ENCODE measurements at places on chromosomes 2 and 18.

DNA sequence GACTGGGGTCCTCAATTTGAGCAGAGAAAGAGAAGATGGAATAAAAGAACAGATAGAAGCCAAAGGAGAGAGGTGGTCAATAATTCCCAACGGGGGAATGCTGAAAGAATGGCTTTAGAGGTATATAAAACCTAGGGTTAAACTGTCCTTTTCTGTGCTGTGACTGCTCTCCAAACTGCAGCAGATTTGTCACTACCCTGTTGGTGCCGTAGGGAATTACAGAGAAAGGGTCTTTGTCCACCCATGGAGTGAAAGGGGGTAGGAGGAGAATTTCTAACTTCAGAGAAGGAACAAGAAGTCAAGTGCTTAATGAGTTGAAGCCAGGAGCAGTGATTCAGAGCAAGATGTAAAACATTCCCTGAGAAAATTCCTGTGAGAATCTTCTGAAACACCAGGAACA, 486.5 kb downstream of the NUP35 start:
- no peaks in the 10 kb centered on the region for H3K4me1 ChIP-seq
- DNase-seq, result no peak
- no peaks in the 10 kb centered on the region for H3K36me3 ChIP-seq
- no peaks in the 10 kb centered on the region for H3K27me3 ChIP-seq

GRCh38 chr18:11268153-11268552, 118.8 kb upstream of the PIEZO2 start:
- no peak for DNase-seq
- peak overlapping the region; percentile 38 for H3K4me3 ChIP-seq
- peaks cover 11% of the 10 kb centered on the region for H3K36me3 ChIP-seq
- H3K27me3 ChIP-seq, result no peaks in the 10 kb centered on the region

DNA sequence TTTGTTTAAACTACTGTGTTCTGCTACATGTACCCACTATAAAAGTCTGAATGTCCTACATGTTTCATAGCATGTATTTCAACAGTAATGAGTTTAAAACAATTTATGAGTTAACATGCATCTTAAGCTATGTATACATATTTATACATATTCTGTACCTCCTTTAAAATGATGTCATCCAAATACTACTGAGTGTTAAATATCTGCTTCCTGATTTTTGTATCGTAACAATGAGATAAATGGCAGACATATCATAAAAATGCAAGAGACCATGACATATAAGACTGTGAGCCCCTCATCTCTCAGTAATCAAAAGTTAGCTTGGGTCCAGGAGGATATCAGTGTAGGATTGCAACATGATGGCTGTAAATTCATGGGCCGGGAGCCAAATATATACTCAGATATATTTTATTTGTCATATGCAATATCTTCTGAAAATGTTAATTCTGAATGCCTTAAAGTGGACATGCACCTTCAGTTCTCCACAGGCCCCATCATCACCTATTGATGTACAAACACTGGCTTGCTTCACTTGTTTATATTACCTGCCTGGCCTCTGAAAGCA, 3.6 kb downstream of the COL5A2 start:
- H3K27ac ChIP-seq, result peak overlapping the region; percentile 80
- H3K36me3 ChIP-seq, result peaks cover 6% of the 10 kb centered on the region
- peak overlapping the region; percentile 87 for H3K4me3 ChIP-seq
- H3K27me3 ChIP-seq, result no peaks in the 10 kb centered on the region

GRCh38 chr18:51862051-51862715, 477.8 kb upstream of the DCC start:
- no peaks in the 10 kb centered on the region for H3K36me3 ChIP-seq
- H3K4me3 ChIP-seq, result no peak overlapping the region
- no peaks in the 10 kb centered on the region for H3K27me3 ChIP-seq
- DNase-seq, result no peak
- no peaks in the 10 kb centered on the region for H3K4me1 ChIP-seq

GRCh38 chr2:65077898-65078297, 21.7 kb downstream of the CEP68 start:
- no peak overlapping the region for H3K27ac ChIP-seq
- no peaks in the 10 kb centered on the region for H3K27me3 ChIP-seq
- H3K36me3 ChIP-seq, result peaks cover 19% of the 10 kb centered on the region

GRCh38 chr2:84999553-84999955, 28.6 kb downstream of the KCMF1 start:
- peak overlapping the region; percentile 18 for H3K27ac ChIP-seq
- H3K4me3 ChIP-seq, result no peak overlapping the region
- peaks cover 7% of the 10 kb centered on the region for H3K36me3 ChIP-seq
- H3K4me1 ChIP-seq, result peaks cover 5% of the 10 kb centered on the region
- DNase-seq, result no peak
- no peaks in the 10 kb centered on the region for H3K27me3 ChIP-seq

GRCh38 chr18:26545335-26546123, 2.8 kb downstream of the KCTD1 start:
- no peaks in the 10 kb centered on the region for H3K36me3 ChIP-seq
- H3K4me3 ChIP-seq, result peak overlapping the region; percentile 86
- H3K27ac ChIP-seq, result peak overlapping the region; percentile 16

- H3K36me3 ChIP-seq, result peaks cover 22% of the 10 kb centered on the region
- no peak for DNase-seq
- H3K4me1 ChIP-seq, result peaks cover 9% of the 10 kb centered on the region
- peak overlapping the region; percentile 91 for H3K27ac ChIP-seq
Measured at GRCh38 chr2:106137731-106138521, 56.2 kb downstream of the UXS1 start.

GRCh38 chr2:127706215-127706990, 5.1 kb downstream of the SFT2D3 start:
- peaks cover 24% of the 10 kb centered on the region for H3K4me1 ChIP-seq
- H3K36me3 ChIP-seq, result peaks cover 19% of the 10 kb centered on the region
- DNase-seq, result no peak
- no peak overlapping the region for H3K27ac ChIP-seq
- no peaks in the 10 kb centered on the region for H3K27me3 ChIP-seq

GRCh38 chr18:3839581-3839981, 389.6 kb downstream of the TGIF1 start:
- peaks cover 17% of the 10 kb centered on the region for H3K4me1 ChIP-seq
- H3K27ac ChIP-seq, result no peak overlapping the region
- H3K4me3 ChIP-seq, result no peak overlapping the region

- H3K27ac ChIP-seq, result peak overlapping the region; percentile 24
- peaks cover 7% of the 10 kb centered on the region for H3K4me1 ChIP-seq
- no peaks in the 10 kb centered on the region for H3K27me3 ChIP-seq
Measured at GRCh38 chr2:239201531-239201876, 199.3 kb downstream of the HDAC4 start.

GRCh38 chr2:233519787-233520611, 46.6 kb downstream of the USP40 start:
- H3K4me3 ChIP-seq, result no peak overlapping the region
- peaks cover 41% of the 10 kb centered on the region for H3K36me3 ChIP-seq
- H3K27ac ChIP-seq, result peak overlapping the region; percentile 56
- H3K4me1 ChIP-seq, result peaks cover 10% of the 10 kb centered on the region
- no peak for DNase-seq

- DNase-seq, result no peak
- H3K36me3 ChIP-seq, result no peaks in the 10 kb centered on the region
- peaks cover 27% of the 10 kb centered on the region for H3K4me1 ChIP-seq
- H3K27me3 ChIP-seq, result no peaks in the 10 kb centered on the region
Measured at GRCh38 chr2:65057391-65058052, 1.3 kb downstream of the CEP68 start.

- no peak overlapping the region for H3K4me3 ChIP-seq
Measured at GRCh38 chr2:241224018-241224850, 35.8 kb downstream of the ANO7 start.

- DNase-seq, result no peak
- H3K27me3 ChIP-seq, result no peaks in the 10 kb centered on the region
- H3K27ac ChIP-seq, result no peak overlapping the region
- H3K4me3 ChIP-seq, result no peak overlapping the region
Measured at GRCh38 chr2:221758076-221758475, 186.0 kb upstream of the EPHA4 start.

GRCh38 chr2:231228974-231229529, 30.6 kb downstream of the ARMC9 start:
- peaks cover 3% of the 10 kb centered on the region for H3K36me3 ChIP-seq
- H3K4me3 ChIP-seq, result no peak overlapping the region
- H3K27ac ChIP-seq, result peak overlapping the region; percentile 32
- H3K4me1 ChIP-seq, result peaks cover 15% of the 10 kb centered on the region

DNA sequence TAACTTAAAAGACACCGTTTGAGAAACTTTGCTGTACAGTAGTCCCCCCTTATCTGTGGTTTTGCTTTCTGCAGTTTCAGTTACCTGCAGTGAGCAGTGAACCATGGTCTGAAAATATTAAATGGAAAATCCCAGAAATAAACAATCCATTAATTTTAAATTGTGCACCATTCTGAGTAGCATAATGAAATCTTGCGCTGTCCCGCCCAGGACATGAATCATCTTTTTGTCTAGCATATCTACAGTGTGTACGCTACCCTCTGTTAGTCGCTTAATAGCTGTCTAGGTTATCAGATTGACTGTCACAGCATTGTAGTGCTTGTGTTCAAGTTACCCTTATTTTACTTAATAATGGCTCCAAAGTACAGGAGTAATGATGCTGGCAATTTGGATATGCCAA, 6.1 kb downstream of the ARPC2 start:
- no peaks in the 10 kb centered on the region for H3K27me3 ChIP-seq
- H3K36me3 ChIP-seq, result peaks cover 10% of the 10 kb centered on the region
- peaks cover 54% of the 10 kb centered on the region for H3K4me1 ChIP-seq
- H3K4me3 ChIP-seq, result no peak overlapping the region
- H3K27ac ChIP-seq, result peak overlapping the region; percentile 61

GRCh38 chr2:99827296-99827999, 314.9 kb downstream of the AFF3 start:
- DNase-seq, result no peak
- no peak overlapping the region for H3K4me3 ChIP-seq
- H3K4me1 ChIP-seq, result peaks cover 26% of the 10 kb centered on the region
- H3K27ac ChIP-seq, result no peak overlapping the region

GRCh38 chr18:68262690-68263294, 452.1 kb downstream of the TMX3 start:
- DNase-seq, result no peak
- no peaks in the 10 kb centered on the region for H3K27me3 ChIP-seq
- H3K27ac ChIP-seq, result no peak overlapping the region

DNA sequence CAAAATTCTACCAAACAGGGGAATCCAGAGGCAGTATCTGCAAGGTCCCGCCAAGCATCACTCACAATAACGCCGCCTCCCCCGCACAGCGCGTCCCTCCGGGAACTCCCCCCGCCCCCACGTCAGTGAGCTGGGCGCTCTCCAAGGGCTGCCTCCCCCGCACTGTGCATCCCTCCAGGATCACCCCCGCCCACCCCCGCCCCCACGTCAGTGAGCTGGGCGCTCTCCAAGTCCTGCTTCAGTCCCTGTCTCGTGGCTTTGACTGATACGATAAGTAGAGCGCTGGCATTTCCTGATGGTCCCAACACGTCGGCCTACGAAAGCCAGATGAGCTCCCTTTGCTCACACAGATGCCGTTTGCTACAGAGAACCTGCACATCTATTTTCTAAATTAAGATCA, 130.7 kb upstream of the TPO start:
- no peak overlapping the region for H3K4me3 ChIP-seq
- no peak overlapping the region for H3K27ac ChIP-seq
- peaks cover 9% of the 10 kb centered on the region for H3K27me3 ChIP-seq
- DNase-seq, result no peak

GRCh38 chr2:188449561-188449960, 157.9 kb downstream of the GULP1 start:
- H3K4me3 ChIP-seq, result no peak overlapping the region
- peaks cover 32% of the 10 kb centered on the region for H3K4me1 ChIP-seq
- peaks cover 19% of the 10 kb centered on the region for H3K36me3 ChIP-seq
- H3K27ac ChIP-seq, result peak overlapping the region; percentile 6

DNA sequence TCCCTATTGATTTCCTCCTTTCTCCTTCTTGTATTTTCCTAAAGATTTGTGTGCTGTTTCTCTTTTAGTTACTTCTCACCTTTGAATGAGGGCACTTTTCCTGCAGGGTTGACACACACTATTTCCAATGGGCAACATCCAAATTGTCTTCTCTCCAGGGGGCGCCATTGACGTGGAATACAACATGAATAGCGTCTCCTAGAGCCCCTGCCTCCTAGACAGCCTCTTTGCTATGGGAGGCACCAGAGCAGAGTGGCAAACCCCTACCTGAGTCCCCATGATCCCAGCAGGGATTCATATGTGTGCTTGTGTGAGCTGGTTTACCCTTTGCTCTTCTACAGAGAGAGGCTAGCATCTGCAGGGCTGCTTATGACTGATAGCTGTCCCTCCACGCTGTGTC, 61.3 kb upstream of the ITSN2 start:
- H3K27ac ChIP-seq, result no peak overlapping the region
- H3K4me1 ChIP-seq, result no peaks in the 10 kb centered on the region
- no peaks in the 10 kb centered on the region for H3K27me3 ChIP-seq
- H3K36me3 ChIP-seq, result no peaks in the 10 kb centered on the region
- no peak for DNase-seq
- H3K4me3 ChIP-seq, result no peak overlapping the region

GRCh38 chr2:231383416-231384108, 11.9 kb upstream of the B3GNT7 start:
- no peaks in the 10 kb centered on the region for H3K27me3 ChIP-seq
- no peak overlapping the region for H3K4me3 ChIP-seq
- peaks cover 3% of the 10 kb centered on the region for H3K4me1 ChIP-seq
- DNase-seq, result no peak
- no peak overlapping the region for H3K27ac ChIP-seq

GRCh38 chr2:7672027-7672684, 754.9 kb downstream of the RNF144A start:
- no peaks in the 10 kb centered on the region for H3K36me3 ChIP-seq
- H3K27ac ChIP-seq, result no peak overlapping the region
- no peak overlapping the region for H3K4me3 ChIP-seq
- no peaks in the 10 kb centered on the region for H3K4me1 ChIP-seq
- H3K27me3 ChIP-seq, result no peaks in the 10 kb centered on the region

- H3K27ac ChIP-seq, result no peak overlapping the region
- H3K4me1 ChIP-seq, result peaks cover 27% of the 10 kb centered on the region
- no peaks in the 10 kb centered on the region for H3K36me3 ChIP-seq
- H3K4me3 ChIP-seq, result no peak overlapping the region
- no peak for DNase-seq
Measured at GRCh38 chr2:3101016-3101942, 276.3 kb downstream of the EIPR1 start.

GRCh38 chr2:9053534-9053931, 50.0 kb upstream of the MBOAT2 start:
- H3K36me3 ChIP-seq, result no peaks in the 10 kb centered on the region
- H3K27ac ChIP-seq, result no peak overlapping the region
- H3K4me3 ChIP-seq, result no peak overlapping the region
- no peak for DNase-seq
- H3K27me3 ChIP-seq, result no peaks in the 10 kb centered on the region

- H3K4me1 ChIP-seq, result peaks cover 20% of the 10 kb centered on the region
- DNase-seq, result no peak
- H3K27ac ChIP-seq, result peak overlapping the region; percentile 54
- no peaks in the 10 kb centered on the region for H3K36me3 ChIP-seq
Measured at GRCh38 chr2:165055082-165055851, 99.9 kb upstream of the SLC38A11 start.

DNA sequence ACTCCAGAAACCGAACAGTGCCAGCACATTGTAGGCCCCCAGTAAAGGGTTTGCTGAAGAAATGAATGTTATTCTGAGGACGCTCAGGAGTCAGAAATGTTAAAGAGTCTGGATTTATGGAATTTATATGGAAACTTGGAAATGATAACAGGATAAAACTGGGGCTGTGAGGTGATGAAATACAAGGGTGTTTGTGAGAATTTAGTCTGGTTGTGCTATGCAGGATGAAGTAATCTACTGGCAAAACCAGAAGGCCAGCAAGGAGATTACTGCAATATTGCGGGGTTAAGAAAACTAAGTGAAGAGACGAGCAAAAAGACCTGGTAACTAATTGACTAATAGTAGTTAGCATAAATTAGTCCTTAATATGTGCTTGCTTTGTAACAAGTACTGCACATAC, 467.8 kb downstream of the ZEB2 start:
- no peak for DNase-seq
- H3K4me3 ChIP-seq, result no peak overlapping the region
- no peak overlapping the region for H3K27ac ChIP-seq
- H3K27me3 ChIP-seq, result no peaks in the 10 kb centered on the region
- no peaks in the 10 kb centered on the region for H3K36me3 ChIP-seq

Measured in mesothelial cell of epicardium (in vitro differentiated cells).